Pancreas (tissue), 10 donors: ENCODE measurements at places on chromosomes 13 and 19.
A peak's percentile ranks its signal among the peaks of the same experiment; 100 is the strongest.

- no peak for DNase-seq
Observed at GRCh38 chr13:110408286-110408685, 101.2 kb downstream of the COL4A2 start.

DNA sequence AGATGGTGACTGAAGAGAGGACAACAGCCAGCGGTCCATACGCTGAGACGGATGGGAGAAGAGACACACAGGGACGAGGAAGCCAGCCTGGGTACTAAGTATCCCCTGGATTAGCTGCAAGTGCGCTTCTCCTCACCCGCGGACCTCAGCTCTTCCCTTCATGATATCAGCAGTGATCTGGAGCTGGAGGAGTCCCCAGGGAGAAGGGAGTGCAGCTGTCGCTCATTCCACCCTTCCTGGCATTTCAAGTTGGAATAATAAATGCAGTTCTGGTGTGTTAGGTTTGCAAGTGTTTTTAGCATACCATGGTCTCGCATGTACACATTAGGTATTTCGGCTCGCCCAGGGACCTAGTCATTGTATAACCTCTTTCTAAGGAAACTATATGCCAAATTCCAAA is 88.5 kb upstream of the C1QTNF9B start:
- DNase-seq: no peak

DNA sequence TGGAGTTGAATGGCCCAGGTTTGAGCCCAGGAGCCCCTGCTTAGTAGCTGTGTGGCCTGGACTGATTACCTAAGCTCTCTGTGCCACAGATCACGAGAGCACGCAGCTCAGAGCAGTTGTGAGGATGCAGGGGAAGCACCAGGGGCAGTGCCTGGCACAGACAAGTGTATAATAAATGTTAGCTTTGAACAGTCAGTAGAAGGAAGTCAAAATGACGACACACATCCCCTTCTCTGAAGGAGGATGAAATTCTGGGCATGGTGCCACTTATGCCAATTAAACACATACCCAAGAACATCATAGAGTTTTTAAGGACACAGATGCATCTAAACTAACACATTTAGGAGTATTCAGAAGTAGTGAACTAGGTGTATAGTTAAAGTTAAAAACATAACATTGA is 24.9 kb upstream of the SIGLEC11 start:
- no peak for DNase-seq

DNA sequence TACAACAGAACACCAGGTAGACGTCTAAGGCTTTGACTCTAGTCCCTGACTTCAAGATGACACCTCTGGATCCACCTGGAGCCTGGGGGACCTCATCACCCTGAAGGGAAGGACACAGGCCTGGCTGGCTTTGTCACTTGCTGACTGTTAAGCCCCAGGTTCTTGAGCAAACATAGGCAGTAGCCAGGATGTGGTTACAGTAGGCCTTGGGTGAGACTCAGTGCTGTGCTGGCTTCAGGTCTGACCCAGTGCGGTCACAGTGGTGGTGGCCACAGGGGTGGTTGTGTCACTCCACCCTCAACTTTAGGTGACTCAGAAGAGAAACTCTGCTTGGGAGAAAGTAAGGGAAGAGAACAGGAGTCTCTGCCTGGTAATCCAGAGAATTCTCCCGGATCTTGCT is 497.8 kb downstream of the UQCRFS1 start:
- DNase-seq: no peak

GRCh38 chr19:38734426-38735256 is 9.6 kb downstream of the CAPN12 start:
- peak; percentile 81 for DNase-seq

- no peak for DNase-seq
Observed at GRCh38 chr19:29264897-29265296, 51.9 kb upstream of the UQCRFS1 start.

DNA sequence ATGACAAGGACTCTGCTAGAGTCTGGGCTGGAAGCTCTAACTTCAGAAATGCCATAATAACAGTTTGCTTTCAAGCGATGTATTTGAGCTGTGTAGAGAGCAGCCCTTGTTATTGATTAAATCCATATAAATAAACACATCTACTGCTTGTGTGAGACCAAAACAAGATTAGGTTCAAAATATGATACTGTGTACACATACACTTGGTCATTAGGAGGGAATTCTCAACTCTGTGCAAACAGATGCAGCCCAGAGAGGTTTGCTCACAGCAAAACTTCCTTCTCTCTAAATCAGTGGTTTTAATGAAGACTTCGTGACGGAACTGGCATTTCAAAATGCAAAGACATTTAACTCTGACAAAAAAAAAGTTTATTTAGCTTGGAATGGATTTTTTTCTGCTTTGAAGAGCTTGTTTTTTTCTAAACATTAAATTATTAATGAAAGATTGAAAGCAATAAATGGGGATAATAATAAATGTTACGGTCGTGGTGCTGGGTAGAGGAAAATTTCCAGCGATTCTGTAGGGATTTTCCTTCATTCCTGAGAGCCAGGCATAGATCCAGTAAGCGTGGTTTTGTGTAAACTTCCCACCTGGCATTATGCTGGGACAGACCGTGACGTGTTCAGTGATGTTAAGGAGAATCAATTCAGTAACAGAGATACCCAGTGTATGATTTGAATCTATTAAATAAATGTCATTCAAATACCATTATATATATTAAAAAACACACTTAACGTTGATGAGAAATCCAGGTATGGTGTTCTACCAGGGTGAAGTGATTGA is 213.7 kb downstream of the TEX29 start:
- DNase-seq: no peak

- DNase-seq: no peak
Observed at GRCh38 chr13:20197361-20197834, 4.7 kb upstream of the GJB2 start.

- no peak for DNase-seq
Observed at GRCh38 chr13:21176982-21177284, 475 bp downstream of the MRPL57 start.

DNA sequence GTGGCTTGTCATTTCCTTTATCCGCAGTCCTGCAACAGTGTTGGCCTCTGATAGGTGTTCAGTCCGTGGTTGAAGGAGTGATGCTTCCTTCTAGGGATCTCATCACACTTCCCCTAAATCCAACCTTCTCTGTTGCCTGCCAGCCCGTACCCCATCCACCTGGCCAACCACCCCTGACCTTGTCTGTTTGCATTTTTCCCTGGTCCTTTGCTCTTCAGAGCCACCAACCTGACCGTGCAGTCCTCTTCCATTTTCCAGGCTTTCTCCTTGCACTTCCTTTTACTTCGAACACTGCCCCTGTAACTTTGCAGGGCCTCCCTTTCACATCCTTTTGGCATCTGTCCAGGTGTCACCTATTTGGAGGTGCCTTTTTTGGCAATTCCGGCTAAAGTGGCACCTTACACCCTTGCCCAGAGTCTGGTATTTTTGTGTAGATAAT is 696 bp downstream of the ZNF460 start:
- DNase-seq: no peak

DNA sequence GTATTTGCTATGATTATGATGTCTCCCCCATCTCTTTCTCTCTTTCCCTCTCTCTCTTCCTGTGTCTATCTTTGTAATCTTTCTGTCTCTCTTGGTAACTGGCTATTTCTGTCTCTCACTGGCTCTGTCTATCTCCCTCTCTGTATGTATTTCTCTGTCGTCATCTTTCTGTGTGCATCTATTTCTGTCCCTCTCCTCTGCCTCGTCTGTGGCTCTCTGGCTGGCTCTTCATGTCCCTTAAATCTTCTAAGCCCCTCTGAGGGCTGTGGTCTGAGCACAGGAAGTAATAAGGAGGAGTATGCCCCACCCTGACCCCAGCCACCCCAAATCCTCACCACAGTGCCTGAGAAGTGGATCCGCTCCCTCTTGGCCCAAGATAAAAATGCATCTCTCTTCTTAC is 104.4 kb downstream of the DNAJC15 start:
- DNase-seq: no peak

DNA sequence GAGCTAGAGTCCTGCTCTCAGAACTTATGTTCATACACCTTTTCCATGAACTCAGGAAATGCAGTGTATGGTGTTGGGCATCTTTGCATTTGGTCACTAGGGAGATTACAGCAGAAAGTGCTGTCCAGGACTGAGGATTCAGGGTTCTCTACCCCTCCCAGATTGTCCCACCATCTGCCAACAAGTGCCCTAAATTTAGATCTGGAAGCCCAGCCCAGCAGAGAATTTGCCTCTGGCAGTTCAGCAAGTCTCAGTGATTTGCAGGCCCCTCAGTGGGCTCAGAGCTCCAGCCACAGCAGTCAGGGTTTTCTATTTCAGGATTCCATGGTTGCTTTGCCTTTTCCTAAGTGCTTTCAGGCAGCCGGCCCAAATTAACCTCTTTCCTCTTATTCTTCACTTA is 23.4 kb downstream of the CNFN start:
- no peak for DNase-seq

GRCh38 chr19:4676955-4677731 is 7.0 kb upstream of the MYDGF start:
- no peak for DNase-seq

- peak; percentile 24 for DNase-seq
Observed at GRCh38 chr19:16825312-16826052, 3.7 kb upstream of the SIN3B start.

DNA sequence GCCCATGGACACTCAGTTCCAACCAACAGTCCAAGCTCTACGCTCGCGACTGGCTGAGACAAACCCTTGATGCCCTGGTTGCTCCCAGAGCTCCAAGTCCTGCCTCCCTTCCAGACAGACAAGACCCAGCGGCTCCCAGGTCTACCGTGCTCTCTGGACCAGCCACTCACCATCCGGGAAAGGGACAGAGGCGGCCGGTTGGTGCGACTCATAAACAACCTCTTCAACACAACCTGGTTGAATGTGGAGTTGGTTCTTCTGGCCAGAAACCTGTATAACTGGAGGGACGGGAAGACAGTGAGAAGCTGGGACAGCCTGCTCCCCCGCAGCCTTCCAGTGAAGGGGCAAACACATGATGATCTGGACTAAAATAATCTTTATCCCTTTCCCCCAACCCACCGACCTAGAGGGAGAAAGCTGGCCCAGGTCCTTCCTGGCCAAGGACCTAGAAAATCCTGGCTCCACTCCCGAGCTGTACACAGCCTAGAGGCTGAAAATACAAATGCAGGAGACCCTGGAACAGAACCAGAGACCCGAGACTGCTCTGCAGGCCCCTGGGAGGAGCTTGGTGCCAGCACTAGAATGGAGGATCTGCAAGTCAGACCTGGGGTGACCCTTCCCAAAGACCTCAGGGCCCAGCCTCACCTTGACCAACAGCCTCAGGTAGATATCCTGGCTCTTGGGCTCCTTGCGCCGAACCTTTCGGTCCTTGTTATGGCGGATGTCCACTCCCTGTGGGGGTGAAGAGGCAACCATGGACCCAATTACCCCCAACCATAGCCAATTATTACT is 1.6 kb downstream of the RPL18 start:
- no peak for DNase-seq

GRCh38 chr13:26679411-26680122 is 81.0 kb downstream of the GPR12 start:
- no peak for DNase-seq

DNA sequence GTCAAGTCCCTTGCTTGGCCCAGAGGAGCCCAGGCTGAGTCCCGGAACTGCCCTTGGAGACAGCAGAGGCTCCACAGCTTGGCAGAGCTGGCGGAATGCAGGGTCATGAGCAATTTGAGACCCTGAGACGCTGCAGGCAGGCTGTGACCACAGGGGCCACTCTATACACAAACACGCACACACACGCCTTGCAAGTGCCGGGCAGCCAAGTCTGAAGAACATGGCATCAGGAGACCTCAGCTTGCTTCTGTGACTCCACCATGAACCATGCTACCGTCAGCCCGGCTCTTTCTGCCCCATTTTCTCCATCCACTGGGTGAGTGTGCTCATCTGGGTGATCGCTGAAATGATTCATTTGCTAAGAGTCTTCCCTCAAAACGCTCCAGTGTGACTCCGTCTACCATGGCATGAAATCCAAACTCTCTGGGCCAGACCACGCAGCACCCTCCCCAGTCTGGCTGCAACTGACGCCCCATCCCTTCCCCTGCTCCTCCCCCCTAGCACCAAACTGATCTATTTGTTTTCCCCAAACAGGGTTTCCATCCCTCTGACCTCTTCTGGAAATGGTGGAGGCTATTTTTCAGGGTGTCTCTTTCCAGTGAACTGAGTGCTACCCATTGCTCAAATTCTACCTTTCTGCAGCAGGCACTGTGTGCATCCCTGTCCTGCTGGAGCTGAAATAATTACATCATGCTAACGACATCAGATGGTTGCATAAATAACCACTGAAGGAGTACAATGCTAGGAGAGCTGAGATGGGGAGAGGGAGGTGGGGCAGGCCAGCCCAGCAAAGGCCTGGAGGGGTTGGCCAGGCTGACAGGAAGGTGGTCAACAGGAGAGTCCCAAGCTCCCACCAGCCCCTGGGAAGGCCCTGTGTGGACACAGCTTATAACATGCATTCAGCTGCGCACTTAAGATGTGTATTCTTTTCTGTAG is 3.1 kb downstream of the CARS2 start:
- DNase-seq: no peak

DNA sequence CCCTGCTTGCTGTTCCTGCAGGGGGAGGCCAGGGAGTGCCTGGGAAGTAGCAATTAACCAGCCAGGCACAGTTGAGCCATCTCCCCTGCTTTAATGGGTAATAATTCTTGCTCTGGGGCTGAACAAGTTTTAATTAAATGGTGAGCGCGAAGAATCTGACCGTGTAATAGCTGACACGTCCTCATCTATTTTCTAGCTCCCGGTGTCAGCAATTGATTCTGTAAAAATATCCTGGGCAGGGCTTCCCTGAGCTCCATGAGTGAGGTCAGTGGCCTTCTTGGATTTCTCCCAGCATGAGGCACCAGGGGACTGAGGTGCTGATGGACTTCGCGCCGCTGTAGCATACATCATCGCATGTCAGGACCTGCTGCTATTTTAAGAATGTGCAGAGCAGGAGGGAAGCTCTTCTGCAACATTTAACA is 26.9 kb downstream of the SIPA1L3 start:
- peak; percentile 36 for DNase-seq
